NCI-H1930 (cell line): ENCODE measurements at places on chromosomes 12 and 14.
A peak's percentile ranks its signal among the peaks of the same experiment; 100 is the strongest.

GRCh38 chr12:95054206-95054605, 19.2 kb downstream of the NR2C1 start:
- no peak for DNase-seq

DNA sequence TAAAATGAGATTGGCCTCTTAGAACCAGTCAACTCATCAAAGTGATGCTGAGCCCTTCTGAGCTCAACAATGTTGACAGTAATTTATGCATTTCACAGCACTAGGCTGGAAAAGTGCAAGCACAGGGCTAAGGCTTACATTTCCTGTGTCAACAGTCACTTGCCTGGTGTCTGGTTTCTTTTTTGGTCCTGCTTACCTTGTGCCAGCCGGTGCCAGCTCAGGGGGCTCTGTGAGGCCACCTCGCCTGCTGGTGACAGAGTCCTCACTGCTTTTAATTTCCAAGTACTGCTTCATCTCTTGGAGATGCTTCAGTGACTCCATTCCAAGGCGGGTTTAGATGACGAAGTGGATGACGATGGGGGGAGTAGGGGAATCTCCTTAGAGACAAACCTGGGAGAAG, 53.1 kb upstream of the KCNA1 start:
- DNase-seq, result no peak

GRCh38 chr12:116534311-116535121, 24.7 kb upstream of the MAP1LC3B2 start:
- DNase-seq, result no peak

DNA sequence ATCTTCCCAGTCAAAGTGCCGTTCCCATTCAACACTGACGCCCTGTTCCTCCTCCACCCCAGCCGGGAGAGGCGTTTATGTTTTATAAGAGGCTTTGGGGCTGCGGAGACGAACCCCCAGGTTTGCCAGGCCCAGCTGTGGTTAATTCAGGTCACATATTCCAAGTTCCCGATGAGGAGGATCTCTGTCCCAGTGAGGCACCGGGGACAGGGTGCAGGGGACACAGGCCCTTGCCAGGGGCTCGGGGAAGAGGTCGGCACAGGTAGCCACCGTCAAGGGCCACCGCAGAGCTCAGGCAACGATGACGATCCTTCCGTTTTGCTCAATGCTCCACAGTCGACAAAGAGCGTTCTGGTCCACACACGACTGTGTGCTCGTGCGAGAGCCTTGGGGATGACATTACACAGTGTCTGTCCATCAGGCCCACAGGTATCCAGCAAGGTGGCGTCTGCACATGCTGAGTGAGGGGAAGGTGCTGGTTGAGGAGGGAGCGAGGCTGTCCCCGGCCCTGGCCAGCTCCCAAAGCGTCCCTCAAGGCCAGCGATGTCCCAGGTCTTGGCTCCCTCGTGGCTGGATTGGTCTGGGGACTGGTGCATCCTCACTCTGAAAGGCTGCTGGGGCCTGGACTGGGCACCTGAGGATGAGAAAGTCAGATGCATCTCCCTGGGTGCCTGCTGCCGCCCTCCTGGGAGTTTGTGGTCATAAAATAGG, 189.2 kb upstream of the C14orf180 start:
- DNase-seq, result no peak

- DNase-seq, result no peak
Measured at GRCh38 chr12:26058308-26058707, 66.5 kb downstream of the BHLHE41 start.

- DNase-seq, result no peak
Measured at GRCh38 chr12:24177889-24178288, 228.4 kb upstream of the SOX5 start.

DNA sequence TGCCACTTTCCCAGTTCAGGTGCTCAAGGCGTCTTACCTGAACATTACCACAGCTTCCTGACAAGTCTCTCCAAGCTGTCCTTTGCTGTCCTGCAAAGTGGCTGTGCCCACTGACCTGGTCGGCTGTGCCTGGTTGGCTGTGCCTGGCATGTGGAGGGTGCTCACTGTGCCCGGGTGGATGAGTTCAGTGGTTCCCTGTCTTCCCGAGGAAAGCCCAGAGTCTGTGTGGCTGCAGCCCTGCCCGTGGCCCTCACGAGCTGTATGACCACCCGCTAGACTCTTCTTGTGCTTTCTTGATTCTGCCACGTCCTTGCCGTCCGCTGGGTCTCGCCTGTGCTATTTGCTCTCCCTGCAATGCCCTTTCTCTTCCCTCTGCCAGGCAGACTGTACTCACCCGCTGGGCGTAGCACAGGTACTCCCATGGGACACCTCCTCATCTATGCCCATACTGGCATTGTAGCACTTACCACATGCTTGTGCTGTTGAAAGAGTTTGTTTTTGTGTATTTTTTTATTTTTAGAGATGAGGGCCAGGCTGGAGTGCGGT, 95.9 kb downstream of the TSPAN9 start:
- DNase-seq, result no peak

GRCh38 chr12:30806989-30807694, 52.4 kb upstream of the CAPRIN2 start:
- peak; percentile 29 for DNase-seq

GRCh38 chr14:25231004-25231403, 181.1 kb upstream of the STXBP6 start:
- peak; percentile 61 for DNase-seq

GRCh38 chr12:42923583-42923982, 334.0 kb upstream of the PRICKLE1 start:
- DNase-seq, result no peak

DNA sequence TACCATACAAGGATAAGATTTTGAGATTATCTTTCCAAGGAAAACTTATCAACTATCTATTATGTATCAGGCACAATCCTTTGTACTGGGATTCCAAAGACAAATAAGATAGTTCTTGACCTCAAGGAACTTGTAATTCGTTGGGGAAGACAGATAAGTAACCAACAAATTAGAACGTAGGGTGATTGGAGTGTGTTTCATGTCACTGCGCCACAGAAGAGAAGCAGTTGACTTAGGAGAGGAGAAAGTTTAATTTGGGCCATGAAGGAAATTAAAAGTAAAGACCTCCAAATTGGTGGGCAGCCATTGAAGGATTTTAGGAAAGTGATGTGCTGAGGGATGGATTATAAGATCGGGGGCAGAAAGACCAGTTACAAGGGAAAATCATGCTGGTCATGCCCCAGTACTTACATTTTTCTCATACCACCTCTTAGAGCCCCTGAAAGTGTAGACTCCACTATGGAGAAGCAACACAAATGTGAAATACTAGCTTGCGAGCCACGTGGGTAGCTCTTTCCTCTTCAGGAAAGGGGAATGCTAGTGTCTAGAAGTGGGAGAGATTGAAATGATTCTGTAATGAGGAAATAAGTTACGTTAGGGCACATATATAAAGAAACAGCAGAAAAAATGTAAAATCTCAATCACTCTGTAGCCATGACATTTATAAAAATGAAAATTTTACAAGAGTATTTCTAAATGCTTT, 148.7 kb downstream of the ETV6 start:
- DNase-seq, result no peak

DNA sequence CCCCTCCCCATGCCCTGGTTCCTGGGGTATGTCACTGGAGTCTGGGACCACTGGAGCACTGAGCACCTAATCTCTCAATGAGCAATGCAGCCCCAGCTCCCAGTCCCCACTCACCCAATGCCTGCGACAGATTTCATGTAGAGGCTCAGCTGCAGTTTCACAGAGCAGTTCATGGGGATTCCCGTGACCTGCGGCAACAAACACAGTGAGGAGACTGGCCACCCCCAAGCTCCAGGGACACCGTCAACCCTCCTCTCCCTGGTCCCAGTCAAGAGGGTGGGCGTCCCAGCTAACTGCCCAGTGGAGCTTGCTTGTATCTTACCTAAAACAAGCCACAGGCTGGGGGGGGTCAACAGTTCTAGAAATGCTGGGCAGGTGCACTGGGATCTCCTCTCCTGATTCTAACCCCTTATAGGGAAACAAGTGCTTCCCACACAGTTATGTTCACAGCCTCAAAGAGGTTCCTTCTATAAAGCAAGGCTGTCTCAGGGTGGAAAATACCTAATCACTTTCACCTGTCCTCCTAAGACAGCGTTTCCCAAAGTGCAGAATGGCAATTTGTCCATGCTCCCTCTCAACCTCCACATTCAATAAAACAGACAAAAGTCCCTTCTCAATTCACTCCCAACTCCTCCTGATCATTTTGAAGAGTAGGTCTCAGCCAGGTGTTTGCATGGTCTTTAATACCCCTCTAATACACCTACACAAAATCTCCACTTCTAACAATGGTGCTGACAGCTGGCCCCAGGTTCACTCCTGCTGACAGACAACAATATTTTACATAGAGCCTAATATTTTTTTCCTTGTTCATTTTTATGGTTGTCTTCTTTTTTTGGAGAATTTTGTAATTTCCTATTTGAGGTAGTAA, 68.3 kb downstream of the SCARB1 start:
- DNase-seq, result no peak

DNA sequence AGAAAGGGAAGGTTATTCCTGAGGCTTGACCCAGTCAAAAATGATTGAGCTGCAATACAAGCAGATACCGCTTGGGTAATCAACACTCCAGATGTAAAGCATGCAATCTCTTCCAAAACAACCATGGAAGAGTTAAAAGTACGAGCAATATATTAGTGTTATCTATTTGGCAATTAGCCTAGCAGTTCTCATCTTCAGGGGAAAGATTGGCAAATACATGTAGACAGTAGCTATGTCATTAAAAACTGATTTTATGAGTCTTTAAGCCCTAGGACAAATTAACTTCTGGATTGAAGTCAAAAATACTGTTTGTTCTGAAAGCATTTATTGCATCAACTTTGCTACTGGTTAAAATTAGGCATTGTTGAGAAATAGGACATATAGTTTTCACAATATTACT, 9.3 kb upstream of the GYS2 start:
- no peak for DNase-seq

DNA sequence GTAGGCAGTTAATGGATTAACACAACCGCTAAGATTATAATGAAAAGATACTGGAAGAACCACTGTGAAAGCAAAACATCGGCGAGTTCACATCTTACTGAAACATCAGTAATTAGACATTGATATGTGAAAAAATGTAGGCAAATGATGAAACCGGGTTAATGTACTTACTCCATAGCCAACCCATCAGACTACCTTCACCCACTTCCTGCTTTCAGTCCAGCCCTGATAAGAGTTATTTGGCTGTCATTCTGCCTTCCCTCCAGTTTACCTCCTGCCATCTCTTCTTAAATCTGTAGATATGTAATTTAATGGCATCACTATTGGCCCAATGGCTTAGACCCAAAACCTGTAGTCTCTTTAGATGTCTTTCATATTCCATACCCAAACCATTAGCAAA, 46.0 kb upstream of the LGR5 start:
- no peak for DNase-seq

- DNase-seq, result no peak
Measured at GRCh38 chr14:52067873-52068614, 815 bp downstream of the NID2 start.

DNA sequence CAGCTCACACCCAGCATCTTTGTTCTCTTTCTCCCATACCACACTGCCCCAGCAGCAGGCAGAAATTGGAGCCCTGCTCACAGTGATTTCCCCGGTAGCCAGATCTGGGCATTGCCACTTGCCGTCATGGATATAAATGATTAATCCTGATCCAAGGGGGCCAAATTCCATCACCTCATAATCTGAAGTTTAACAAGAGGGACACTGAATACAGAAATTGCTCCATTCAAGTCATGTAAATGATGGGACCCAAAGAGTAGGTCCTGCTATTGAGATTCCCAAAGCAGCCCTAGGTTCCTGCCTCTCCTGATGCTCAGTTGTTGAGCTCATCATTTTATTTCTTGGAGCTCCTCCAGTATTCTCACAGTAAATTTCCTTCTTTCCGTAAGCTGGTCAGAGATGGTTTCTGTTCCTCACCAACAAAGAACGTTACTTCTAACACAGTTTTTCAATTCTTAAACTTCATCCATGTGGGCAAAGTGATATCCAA, 11.7 kb downstream of the ITPR2 start:
- DNase-seq, result no peak

- no peak for DNase-seq
Measured at GRCh38 chr12:778615-779014, 26.2 kb downstream of the WNK1 start.

- DNase-seq, result no peak
Measured at GRCh38 chr12:97948591-97948990, 486.0 kb downstream of the RMST start.

DNA sequence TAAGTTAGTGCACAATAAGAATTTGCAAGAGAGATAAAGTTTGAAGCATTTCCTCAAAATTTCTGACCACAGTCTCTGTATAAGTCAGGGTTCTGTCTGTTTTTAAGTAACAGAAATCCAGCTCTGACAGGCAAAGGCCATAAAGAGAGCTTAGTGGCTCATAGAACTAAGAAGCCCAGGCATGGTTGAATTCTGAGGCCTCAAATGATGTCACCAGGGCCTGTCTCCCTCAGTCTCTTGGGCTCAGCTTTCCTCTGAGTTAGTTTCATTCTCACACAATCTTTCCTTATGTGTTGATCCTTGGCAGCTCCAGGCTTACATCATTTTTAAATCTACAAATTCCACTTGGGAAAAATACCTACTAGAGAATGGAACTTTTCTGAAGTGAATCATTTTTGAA, 173.4 kb upstream of the ATP2B1 start:
- no peak for DNase-seq

GRCh38 chr12:69906411-69907216, 81.6 kb downstream of the MYRFL start:
- no peak for DNase-seq

GRCh38 chr12:30796891-30797371, 42.2 kb upstream of the CAPRIN2 start:
- no peak for DNase-seq

- DNase-seq, result no peak
Measured at GRCh38 chr14:100747021-100747586, 20.4 kb downstream of the DLK1 start.

GRCh38 chr12:27427824-27428223, 18.7 kb upstream of the SMCO2 start:
- DNase-seq, result no peak

DNA sequence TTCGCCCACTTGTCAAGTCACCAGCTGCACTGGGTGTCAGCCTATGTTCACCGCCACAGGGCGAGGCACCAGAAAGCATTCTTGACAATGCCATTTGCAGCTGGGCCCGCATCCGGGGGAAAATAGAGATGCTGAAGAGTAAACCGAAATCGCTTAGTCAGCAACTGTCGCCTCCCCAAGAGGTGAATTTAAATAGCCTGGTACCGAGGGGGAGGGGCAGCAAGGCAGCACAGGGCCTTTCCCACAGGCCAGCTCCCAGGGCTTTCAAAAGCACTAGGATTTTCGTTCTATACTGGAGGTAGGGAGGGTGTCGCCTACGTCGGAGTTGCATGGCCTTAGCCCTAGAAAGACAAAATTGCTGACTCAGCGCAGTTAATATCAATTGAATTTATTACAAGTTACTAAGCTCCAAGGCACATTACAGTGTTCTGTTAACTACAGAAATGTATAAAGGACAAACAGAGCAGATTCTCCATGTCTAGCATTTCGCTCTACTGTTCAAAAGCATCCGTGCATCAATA, 4.3 kb downstream of the IRF2BPL start:
- DNase-seq, result no peak

- no peak for DNase-seq
Measured at GRCh38 chr14:52082903-52083302, 14.0 kb upstream of the NID2 start.

- no peak for DNase-seq
Measured at GRCh38 chr12:39571351-39571750, 48.3 kb downstream of the ABCD2 start.
